Hematopoietic multipotent progenitor cell treated with erythropoietin and hydrocortisone succinate and interleukin-3 and kit ligand, for 8 days (in vitro differentiated cells): ENCODE measurements at places on chromosomes 4 and X.
A peak's percentile ranks its signal among the peaks of the same experiment; 100 is the strongest.

DNA sequence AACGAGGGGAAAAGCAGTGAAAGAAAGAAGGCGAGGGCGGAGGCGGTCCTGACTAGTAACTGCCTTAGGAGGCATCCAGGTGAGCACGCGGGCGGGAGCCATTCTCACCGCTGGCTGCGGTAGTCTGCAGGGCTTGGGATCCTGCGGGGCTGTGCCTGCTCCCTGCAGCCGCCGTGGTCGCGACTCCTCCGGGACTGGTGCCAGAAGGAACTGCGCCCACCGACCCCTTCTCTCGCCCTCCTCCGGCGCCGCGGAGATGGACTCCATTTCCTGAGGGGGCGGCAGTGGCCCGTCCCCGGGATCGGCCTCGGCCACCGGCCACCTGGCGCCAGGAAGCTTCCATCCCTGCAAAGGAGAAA lies 543 bp downstream of the NFXL1 start:
- peak; percentile 16 for DNase-seq

- no peak for DNase-seq
Measured at GRCh38 chr4:6608758-6609414, 31.6 kb upstream of the MRFAP1 start.

DNA sequence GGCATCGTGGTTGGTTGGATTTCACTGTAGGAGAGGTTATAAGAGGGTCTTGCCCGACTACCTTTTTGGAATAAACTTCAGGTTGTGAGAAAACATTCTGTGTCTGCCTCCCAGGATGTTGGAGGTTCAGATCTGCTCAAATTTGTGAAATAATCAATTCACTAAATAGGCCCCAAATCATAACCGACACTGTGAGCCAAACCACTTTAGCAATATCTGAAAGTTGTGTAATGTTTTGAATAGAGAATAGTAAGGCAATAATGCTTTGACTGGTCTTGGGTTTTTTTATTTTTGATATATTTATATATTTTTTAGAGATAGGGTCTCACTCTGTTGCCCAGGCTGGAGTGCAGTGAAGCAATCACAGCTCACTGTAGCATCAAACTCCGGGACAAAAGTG lies 131.2 kb downstream of the GLRA3 start:
- no peak for DNase-seq

DNA sequence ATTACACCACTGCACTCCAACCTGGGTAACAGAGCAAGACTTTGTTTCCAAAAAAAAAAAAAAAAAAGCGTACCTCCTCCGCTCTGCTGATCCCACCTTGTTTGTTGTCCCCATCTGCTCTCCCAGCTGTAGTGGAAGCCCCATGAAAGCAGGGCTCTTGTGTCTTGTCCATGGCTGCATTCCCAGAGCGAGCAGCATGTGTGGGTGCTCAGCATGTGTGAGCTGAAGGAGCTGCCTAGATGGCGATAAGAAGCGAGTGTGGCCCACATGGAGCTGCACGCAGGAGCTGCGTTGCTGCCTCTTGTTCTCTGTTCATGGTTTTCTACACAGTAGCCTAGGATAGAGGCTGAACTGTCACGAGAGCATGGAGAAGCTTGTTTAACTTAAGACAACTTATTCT lies 12.4 kb downstream of the NSD2 start:
- DNase-seq, result peak; percentile 60

- no peak for DNase-seq
Measured at GRCh38 chr4:18932730-18933339, 911.3 kb upstream of the LCORL start.

- no peak for DNase-seq
Measured at GRCh38 chr4:7442574-7443162, 7.9 kb upstream of the PSAPL1 start.

DNA sequence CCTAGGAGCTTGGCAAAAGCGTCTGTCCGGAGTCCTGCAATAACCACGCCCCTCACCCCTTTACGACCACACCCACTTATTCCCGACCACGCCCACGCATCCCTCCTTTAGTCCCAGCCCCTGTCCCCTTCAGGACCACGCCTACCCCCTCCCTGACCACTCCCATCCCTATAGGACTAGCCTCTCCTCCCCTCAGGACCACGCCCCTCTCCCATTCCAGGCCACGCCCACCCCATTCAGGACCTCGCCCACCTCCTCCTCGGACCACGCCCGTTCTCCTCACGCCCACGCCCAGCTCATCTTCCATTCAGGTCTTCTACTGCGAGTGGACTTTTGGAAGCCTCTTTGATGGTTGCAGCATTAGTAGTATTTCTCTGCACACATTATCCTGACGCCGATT lies 131.2 kb upstream of the STX18 start:
- peak; percentile 14 for DNase-seq

DNA sequence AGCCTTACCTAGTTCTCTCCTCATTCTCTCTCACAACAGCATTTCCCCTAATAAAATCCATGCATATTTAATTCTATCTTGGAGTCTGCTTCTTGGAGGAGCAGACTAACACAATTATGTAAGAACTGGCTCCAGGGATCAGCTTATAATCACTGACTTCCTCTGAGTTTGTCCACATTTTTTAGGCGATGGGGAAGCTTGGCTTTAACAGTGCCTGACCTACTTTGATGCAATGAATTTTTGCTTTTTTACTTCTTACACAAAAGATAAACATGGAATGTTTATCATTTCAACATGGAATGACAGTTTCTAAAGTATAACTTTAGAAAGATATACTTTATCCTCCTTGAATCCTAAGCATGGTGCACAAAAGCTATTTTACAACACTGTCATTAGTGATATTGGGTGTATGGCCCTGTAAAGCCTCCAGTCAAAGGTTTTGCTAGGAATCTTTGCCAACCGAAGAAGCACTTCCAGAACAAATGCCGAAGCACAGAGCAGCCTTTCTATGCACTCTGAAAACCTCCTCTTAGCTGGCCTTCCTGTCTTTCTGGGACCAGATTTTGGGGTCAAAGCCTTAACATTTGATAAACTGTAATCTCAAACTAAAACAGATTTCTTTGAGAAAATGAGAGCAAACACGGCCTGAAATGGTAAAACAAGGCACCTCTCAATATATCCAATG lies 736 bp downstream of the BDH2 start:
- no peak for DNase-seq

- DNase-seq, result peak; percentile 61
Measured at GRCh38 chr4:69831646-69832325, 28.2 kb downstream of the SULT1E1 start.

GRCh38 chr4:152613841-152614721 lies 65.7 kb downstream of the TMEM154 start:
- no peak for DNase-seq

DNA sequence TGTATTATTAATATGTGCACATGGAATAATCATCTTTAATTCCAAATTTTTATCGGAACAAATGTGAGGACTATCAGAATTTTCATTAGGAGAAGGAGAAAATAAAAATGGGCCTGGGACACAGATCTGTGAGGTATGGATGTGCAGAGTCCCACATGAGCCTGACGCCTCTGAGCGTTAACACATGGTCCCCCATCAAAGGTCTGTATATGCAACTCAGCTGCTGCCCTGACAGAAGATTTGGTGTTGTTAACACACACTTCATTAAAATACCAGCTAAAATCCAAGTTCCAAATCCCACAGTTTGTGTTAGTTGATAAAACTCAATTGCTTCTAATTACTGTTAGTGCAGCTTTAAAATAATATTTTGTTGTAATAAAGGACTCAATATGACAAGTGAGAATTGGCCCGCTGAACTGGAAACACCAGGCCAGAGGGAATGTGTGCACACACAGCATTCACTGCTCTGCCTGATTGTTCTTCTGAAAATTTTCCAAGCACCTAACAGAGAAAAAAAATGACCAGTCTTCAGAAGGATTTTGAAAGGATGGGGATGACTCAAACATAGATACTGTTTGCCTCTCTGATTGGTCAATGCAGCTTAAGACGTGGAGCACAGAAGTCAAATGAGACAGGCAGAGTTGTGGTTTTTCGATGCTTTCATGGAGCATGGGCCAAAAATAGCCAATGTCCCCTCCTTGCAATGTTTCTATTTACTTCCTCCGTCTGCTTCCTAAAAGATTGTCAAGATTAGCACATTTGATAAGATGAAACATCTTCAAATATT lies 266.6 kb downstream of the NKX6-1 start:
- no peak for DNase-seq

GRCh38 chrX:17923546-17923945 lies 62.4 kb upstream of the RAI2 start:
- peak; percentile 28 for DNase-seq

GRCh38 chr4:74950200-74950599 lies 17.3 kb downstream of the PARM1 start:
- no peak for DNase-seq

DNA sequence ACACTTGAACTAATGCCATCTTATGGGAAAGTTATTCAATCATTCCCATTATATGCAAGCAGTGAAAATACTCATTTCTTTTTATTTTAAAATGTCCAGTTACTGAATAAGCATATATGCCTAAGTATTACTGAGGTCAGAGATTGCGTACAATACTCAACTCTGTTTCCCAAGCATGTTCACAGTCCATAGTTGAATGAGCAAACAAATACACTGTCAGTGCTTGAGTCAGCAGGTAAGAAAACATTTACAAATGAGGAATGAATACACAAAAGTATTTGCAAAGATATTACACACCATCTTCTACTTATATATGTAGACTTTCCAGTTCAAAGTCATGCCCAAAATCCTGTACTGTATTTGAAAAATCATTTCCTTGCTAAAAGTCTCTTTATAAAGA lies 74.1 kb downstream of the TSPAN5 start:
- DNase-seq, result no peak

- DNase-seq, result no peak
Measured at GRCh38 chr4:67250131-67250896, 295.0 kb downstream of the CENPC start.

- no peak for DNase-seq
Measured at GRCh38 chr4:27886120-27886519, 1025.5 kb downstream of the STIM2 start.

GRCh38 chr4:85963231-85963630 lies 396.6 kb downstream of the MAPK10 start:
- no peak for DNase-seq

- no peak for DNase-seq
Measured at GRCh38 chr4:97386969-97387368, 756.3 kb downstream of the STPG2 start.
